ENCODE measurements at places on chromosomes 3 and 15.

DNA sequence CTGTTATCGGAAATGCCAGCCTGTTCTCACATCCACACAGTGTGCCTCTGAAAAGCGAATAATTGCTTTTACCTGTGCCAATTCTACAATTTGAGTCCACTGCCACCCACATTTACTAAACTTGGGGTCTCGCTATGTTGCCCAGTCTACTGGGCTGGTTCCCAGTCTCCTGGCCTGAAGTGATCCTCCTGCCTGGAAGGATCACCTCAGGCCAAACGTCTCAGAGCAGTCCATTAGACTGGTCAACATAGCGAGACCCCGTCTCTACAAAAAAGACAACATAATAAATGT lies 827 bp upstream of the INO80 start:
- DNase-seq: no peak

DNA sequence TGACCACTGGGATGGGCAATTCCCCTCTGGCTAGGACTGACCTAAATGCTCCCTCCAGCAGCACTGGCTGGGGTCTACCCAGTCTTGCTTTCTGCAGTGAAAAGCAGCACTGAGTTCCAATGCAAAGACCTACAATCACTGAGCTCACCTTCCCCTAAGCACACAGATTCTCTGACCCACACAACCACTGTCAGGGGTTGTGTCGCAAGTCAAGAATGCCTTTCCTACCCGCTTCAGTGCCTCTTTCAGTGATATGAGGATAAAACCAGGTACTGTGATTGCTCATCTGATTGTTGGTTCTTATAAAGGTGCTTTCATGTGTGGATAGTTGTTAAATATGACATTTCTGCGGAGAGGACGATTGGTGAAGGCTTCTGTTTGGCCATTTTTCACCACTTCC lies 345.6 kb downstream of the GAP43 start:
- DNase-seq: no peak

DNA sequence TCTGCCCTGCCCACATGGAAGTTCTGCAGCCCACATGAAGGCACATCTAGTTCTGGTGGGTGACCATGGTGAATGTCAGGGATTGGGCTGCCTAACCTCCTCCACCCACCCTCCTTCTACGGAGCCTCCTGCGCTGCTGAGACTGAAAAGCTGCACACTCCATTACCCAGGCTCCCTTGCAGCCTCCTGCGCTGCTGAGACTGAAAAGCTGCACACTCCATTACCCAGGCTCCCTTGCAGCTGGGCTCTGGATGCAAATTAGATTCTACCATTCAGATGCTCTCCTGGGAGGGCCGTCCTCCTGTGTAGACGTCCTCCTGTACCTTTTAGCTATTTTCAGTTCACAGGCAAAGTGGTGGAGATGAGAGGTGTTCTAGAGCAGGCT lies 32.1 kb downstream of the POMGNT2 start:
- no peak for DNase-seq

DNA sequence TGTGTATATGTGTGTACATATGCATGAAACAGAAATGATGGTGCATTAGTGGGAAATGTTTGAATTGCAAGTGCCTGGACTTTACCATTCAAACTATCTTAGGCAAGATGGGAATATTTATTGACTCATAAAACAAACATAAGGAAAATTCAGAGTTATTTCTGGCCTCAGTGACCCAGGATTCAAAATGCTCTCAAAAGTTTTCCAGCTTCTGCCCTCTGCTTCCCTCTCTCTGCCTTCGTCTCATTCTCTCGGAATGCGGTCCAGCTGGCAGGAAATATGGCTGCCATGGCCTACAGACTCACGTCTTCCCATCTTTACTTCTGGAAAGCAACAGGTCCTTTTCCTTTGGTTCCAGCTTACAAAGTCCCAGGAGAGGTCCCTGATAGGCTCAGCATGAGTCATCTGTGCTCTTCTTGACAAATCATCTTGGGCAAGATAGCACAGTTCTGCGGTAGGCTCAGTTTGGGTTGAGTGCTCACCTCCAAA lies 8.7 kb upstream of the ZNF774 start:
- no peak for DNase-seq

GRCh38 chr3:25009665-25010064 lies 418.4 kb upstream of the RARB start:
- no peak for DNase-seq

DNA sequence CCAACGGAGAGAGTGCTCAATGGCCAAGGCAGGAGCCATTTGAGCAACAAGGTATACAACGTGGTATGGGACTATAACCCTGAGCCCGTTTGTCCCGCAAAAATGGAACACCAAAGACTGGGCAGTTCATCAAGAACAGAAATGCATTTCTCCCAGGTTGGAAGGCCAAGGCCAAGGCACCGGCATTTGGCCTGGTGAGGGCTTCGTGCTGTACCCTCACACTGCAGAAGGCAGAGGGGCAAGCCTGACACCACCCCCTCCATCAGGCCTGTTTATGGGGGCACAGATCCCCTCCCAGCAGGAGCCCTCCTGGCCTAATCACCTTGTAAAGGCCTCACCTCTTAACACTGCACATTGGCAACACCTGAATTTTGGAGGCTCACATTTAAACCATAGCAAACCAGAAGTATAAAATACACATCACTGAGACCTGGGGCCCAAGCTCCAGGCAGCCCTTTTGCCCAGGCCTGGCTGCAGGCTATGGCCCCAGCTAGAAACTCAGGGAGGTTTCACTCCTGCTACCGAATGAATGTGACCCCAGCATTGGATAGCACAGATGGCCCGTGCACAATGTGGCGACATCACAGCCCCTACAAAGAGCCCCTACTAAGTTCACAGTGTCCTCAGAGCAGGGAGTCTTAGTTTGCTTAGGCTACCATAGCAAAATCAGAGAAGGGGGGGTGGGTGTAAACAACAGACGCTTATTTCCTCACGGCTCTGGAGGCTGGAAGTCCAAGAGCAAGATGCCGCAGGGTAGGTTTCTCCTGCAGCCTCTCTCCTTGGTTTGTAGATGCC lies 47.1 kb downstream of the KLF15 start:
- DNase-seq: no peak

DNA sequence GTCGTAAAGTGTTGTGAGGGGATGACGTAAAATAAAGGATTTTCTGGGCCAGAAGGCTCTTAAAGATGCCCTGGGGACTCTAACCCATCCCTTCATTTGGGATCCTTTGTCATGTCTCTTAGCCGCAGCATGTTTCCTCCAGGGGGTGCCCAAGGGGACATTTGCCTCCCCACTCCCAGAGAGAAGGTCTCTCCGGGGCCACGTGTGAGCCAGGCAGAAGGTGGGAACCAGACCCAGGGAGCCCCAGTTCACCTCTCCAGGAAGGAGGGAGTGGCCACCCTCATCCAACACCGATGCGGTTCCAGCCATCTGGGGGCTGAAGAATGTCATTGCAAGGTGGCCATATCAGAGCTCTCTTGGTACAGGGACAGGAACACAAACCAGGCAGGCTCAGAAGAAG lies 25.2 kb downstream of the ST8SIA2 start:
- DNase-seq: no peak

GRCh38 chr3:33119891-33120290 lies 6.1 kb downstream of the CRTAP start:
- DNase-seq: no peak

- no peak for DNase-seq
Measured at GRCh38 chr15:93049914-93050578, 39.0 kb downstream of the RGMA start.

DNA sequence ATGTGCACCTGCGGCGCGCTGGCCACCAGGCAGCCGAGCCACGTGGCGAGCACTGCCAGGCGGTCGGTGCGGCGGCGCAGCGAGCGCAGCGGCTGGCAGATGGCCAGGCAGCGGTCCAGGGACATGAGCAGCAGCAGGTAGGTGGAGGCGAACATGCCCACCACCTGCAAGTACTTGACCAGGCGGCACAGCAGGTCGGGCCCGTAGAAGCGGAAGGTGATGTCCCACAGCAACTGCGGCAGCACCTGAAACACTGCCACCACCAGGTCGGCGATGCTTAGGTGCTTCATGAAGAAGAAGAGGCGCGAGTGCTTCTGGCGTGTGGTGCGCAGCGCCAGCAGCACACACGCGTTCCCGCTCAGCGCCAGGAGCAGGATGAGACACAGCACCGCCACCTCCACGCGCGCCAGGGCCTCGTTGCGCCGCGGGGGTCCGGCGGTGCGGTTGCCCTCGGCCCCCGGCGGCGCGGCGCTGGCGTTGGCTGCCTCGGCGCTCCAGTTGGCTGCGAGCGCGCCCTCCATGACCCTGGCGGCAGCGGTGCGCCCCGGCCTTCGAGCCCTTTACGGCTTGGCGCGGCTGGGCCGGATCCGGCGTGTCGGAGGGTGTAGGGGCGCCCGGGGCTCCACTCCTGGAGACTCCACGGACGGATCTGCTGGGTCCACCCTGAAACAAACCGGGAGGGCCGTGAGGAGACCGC lies 1.6 kb downstream of the OXTR start:
- DNase-seq: peak; percentile 36

DNA sequence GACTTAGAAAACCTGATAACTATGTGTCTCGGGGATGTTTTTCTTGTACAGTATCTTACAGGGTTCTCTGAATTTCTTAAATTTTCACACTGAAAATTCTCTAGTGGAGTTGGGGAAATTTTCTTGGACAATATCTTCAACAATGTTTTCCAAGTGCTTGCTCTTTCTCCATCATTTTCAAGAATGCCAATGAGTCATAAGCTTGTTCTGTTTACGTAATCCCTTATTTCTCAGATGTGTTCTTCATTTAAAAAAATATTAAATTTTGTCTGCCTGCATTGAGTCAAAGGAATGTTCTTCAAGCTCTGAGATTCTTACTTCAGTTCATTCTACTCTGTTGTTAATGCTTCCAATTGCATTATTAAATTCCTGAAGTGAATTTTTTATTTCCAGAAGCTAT lies 21.9 kb upstream of the PLSCR2 start:
- DNase-seq: no peak

- no peak for DNase-seq
Measured at GRCh38 chr15:81073801-81074200, 60.3 kb upstream of the CFAP161 start.

DNA sequence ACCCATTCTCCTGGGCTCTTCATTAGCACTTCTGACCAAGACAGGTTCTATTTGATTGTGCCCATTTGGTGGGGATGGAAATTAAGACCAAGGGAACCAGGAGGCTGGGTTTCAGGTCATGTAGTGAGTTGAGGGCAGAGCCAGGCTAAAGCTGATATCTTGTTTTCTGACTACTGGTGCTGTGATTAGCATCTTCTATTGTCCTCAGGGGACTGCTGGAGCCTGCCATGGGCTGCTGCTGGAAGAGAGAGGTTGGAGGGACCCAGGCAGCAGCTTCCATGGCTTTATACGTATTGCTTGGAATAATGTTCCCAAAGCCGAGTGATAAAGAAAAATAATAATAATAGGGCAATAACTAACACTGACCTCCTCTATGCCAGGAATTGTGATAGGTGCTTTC lies 211.4 kb upstream of the ROPN1 start:
- DNase-seq: no peak

DNA sequence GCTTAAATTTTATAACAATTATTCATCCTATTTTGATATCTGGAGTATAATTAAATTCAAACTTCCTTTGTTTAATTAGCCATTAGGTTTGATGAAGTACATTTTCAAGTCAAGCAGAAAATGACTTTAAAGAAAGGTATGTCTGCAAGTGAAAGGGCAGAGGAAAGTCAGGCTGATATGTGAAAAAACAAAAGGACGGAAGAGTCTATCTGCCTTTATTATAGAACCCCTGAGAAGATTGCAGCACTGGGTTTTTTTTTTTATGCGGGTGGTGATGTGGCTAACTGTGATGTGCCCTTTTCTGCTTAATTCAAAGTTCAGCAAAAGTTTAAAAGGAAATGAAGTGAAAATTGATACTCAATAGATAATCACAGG lies 83.2 kb downstream of the COL8A1 start:
- no peak for DNase-seq

GRCh38 chr3:65582012-65582717 lies 456.6 kb downstream of the MAGI1 start:
- DNase-seq: no peak

- DNase-seq: no peak
Measured at GRCh38 chr3:53813876-53814275, 32.3 kb downstream of the CHDH start.

DNA sequence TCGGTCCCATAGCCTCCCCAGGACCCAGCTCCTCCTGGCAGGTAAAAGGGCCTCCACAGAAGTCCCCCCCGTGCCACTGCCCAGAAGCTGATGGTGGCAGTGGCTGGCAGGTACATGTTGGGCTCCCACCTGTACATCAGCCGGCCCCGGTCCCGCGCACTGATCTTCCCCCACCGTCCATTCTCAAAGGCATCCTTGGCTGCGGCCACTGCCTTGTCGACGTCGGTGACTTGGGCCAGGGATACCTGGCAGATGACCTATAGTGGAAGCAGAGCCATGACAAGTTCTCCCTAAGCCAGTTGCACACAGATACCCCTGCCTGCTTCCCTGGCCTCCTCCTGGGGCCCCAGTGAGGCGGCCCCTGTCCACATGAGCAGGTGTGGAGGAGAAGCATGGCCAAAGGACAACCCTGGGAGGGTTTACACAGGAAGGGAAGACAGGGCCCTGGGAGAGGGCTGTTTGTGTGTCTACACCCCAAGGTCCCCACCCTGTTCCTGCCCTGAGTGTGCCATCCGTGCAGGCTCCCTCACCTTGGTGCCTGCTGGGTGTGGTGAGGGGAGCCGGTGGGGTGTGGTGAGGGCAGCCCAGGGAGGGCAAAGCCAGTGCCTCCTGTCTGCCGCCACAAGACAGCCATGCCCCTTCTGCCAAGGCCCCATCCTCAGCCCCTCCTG lies 44.8 kb downstream of the ALDH1L1 start:
- no peak for DNase-seq

DNA sequence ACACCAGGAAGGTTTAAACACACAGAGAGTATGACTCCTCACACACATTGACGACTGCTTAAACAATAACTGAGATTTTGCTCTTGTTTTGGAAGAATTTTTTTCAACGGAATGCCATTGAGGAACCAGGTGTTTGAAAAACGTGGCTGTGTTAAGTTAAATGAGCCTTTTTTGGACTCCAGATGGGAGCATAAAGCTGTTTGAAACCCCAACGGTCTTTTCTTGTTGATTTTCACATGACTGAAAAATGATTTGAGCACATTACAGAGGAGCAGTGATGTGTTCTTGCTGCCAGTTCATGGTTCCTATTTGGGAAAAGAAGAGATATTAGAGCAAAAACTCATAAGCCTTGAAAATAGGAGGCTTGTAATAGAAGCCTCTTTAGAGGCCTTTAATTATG lies 97.8 kb upstream of the SELENOK start:
- DNase-seq: no peak

DNA sequence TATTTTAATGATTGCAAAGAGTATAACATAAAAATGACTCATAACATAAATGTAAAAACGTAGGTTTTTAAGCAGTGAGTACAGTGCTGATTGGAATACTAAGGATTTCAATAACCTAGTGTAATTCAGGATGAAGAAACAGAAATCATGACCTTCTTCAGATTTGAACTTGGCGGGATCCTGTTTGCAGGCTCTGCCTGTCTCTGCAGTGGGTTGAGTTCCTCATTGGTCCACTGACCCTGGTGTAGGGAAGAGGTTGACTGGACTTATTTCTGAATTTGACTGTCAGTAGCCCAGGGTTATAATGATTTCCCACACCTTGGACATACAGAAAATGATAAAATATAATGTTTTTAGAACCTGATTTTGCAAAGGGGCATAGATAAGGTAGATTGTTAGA lies 171.7 kb downstream of the FNDC3B start:
- DNase-seq: no peak

GRCh38 chr3:63095-63765 lies 133.3 kb upstream of the CHL1 start:
- DNase-seq: no peak

GRCh38 chr15:35720019-35720418 lies 174.1 kb upstream of the DPH6 start:
- DNase-seq: no peak

Measured in NCI-H524 treated with DMSO at 0.1 percent for 48 hours (cell line).